ENCODE measurements at places on chromosomes 12 and 14.
A peak's percentile ranks its signal among the peaks of the same experiment; 100 is the strongest.

DNA sequence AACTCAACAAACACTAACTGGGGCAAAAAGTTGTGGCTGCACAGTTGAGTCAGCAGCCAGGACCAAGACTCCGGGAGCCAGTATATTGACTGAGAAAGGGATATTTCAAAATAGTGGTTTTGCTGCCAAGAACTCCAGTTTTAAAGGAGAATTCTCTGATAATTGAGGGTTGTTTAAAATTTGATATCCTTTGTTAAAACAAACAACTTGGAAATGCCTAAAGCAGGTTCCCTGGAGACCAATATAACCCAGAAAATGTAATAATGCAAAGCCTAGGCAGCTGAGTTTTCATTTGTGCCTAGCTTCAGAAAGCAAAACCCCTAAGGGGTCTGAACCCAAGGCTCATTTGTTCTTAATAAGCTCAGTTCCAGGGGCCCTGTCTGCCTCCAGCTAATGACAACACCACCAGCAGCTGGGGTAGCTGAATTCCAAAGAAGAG is 311.7 kb upstream of the CCDC196 start:
- DNase-seq, result no peak

DNA sequence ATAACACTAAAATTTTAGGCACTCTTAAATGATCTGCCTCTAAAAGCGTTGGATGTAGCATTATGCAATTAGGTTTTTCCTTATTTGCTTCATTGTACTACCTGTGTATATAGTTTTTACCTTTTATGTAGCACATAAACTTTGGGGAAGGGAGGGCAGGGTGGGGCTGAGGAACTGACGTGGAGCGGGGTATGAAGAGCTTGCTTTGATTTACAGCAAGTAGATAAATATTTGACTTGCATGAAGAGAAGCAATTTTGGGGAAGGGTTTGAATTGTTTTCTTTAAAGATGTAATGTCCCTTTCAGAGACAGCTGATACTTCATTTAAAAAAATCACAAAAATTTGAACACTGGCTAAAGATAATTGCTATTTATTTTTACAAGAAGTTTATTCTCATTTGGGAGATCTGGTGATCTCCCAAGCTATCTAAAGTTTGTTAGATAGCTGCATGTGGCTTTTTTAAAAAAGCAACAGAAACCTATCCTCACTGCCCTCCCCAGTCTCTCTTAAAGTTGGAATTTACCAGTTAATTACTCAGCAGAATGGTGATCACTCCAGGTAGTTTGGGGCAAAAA is 4.1 kb downstream of the CDKN1B start:
- no peak for DNase-seq

DNA sequence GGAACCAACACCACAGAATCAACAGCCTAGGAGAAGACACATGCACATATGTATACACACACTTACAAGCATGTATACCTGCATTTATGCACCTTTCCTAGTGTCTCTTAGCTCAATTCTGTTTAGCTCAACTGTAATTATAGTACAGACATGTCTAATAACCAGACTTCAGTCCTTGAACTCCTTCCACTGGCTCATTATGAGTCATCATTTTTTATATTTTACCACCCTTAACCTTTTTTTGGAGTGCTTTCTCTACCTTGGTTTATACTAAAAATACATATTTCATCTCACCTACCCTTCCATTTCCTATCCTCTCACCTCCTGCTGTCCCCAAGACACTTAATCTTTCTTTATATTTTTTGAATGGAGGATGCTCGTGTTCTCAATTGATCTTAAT is 110.4 kb downstream of the ARID2 start:
- DNase-seq, result no peak

- no peak for DNase-seq
Observed at GRCh38 chr14:105437723-105438500, 18.3 kb downstream of the MTA1 start.

- peak; percentile 45 for DNase-seq
Observed at GRCh38 chr14:77459072-77459723, 1.3 kb downstream of the AHSA1 start.

DNA sequence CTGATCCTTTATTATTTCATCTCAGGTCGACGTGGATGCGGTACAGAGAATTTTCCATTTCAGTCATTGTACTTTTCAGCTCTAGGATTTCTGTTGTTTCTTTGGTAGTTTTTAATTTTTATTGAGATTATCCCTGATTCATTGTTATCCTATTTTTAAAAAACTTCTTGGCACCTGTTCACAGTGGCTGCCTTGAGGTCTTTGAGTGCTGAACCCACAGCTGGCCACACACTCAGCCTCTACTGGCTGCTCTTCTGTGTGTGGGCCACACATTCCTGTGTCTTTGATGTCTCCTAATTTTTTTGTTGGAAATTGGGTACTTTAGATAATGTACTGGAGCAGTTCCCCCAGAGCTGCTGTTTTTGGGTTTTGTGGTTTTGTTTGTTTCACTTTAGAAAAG is 37.7 kb upstream of the ASPG start:
- no peak for DNase-seq

GRCh38 chr12:89451841-89452251 is 72.8 kb downstream of the GALNT4 start:
- no peak for DNase-seq

DNA sequence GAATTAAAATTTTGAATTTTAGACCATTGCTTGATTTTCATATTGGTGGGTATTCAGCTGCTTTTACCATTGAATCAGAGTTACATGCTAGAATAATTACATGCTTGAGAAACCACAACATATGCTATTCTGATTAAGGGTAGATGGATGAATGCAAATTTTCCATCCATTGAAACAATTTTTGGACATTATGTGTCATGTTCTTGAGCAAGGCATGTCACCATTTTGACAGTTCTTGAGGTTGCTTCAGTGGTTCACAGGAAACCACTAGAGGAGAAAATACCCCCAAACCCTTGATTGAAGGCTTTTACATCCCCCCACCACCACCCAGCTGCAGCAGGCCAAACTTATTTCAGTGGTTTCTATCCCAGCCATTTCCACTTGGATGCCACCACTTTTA is 13.5 kb downstream of the UBR7 start:
- DNase-seq, result no peak

GRCh38 chr12:32618115-32618514 is 61.0 kb upstream of the DNM1L start:
- DNase-seq, result no peak

- DNase-seq, result no peak
Observed at GRCh38 chr12:94621662-94622359, 28.5 kb downstream of the TMCC3 start.

DNA sequence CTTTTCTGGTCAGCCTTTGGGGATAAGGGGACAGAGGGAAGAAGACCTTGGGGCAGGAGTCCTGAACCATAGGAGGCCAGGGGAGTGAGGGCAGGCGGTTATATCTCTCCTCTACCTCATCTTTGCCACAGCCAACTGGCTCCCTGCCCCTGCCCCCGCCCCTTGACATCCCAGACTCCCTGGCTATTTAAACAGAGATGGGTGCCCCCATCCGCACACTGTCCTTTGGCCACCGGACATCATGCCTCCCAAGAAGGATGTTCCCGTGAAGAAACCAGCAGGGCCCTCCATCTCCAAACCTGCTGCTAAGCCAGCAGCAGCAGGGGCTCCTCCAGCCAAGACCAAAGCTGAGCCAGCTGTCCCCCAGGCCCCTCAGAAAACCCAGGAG is 1.3 kb downstream of the MYL6B start:
- no peak for DNase-seq

DNA sequence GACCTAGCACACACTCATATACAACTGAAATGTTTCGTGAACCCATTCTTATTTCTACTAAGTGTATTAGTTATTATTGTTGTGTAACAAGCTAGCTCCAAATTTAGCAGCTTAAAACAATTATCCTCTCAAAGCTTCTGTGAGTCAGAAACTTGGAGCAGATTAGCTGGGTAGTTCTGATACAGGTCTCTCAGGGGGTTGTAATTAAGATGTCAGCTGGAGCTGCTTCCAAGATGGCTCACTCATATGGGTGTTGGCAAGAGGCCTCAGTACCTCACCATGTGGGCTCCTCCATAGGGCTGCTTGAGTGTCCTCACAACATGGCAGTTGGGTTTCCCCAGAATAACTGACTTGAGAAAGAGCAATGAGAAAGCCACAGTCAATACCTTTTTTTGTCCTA is 9.8 kb downstream of the GPR135 start:
- DNase-seq, result no peak

DNA sequence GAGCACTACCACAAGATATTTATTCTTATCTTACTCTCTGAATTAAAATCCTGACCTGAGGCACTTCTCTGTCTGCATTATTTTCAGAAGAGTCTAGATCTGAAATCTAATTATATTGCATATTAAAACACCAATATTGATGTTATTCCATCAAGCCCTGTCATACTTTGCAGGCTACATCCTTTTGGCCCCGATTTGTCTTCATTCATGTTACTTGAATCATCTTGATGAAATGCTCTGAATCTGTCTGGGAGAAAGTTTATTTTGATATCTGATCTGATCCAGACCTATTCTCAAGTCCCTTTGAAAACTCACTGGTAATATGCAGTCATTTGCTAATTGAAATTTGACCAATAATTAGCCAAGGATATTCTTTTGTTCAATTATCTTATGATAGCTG is 79.9 kb downstream of the BBS10 start:
- DNase-seq, result no peak

GRCh38 chr14:69042787-69043444 is 63.8 kb upstream of the ACTN1 start:
- DNase-seq, result no peak

- no peak for DNase-seq
Observed at GRCh38 chr14:63454863-63455622, 88.1 kb downstream of the PPP2R5E start.

GRCh38 chr14:35231207-35231760 is 60.9 kb upstream of the PSMA6 start:
- no peak for DNase-seq

- no peak for DNase-seq
Observed at GRCh38 chr14:65880507-65880906, 468.0 kb downstream of the FUT8 start.

- DNase-seq, result no peak
Observed at GRCh38 chr14:67940486-67941455, 121.2 kb downstream of the RAD51B start.

DNA sequence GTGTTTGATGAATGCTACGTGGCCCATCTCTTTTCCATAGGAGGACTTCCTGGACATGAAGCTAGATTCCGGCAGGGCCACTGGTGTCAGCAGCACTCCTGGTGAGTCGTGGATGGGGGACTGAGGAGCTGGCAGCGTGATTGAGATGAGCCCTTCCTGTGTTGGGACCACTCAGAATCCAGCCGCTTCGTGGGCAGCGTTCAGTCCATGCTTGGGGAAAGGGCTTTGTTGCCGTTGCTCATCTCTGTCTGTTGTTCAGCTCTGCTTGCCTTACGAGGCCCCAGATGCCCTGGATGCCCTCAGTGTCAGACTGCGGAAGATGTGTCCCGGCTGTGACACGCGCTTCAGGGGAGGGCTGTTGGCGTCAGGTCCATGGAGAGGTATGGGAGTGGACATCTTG is 127.1 kb upstream of the RTL1 start:
- DNase-seq, result no peak

DNA sequence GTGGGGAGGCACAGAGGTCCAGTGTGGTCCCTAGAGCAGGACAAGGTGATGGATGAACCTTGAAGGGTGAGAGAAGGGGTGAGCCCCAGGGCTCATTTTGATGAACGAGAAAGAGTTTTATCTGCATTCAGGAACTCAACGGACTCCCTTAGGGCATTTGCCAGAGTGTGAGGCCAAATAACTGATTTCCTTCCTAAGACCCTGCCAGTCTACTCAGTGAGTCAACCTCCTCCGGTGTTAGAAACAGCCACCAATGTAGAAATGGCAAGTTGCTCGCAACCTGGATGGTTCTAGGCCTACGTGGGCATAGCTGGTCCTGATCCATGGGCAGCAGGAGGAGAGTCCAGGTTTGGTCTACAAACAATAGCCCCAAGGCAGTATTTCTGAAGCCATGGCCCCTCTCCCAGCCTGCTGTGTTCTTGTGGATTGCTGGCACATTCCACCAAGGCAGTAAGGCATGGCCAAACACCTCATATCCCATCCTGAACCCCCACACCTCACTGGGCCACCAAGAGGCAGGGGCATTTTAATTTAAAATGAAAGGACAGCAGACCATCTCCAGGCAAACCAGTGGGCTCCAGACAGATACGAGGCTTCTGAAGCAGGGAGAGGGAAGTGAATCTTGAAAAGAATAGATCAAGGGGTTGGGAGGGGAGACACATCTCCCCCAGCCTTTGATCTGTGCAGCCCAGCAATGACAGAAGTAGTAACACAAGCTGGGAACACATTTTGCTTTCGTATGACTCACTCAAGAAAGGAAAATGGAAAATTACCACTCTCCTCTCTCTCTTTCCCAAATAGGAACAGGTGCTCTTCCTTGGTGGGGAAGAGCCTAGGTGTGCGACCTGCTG is 25.4 kb upstream of the TESC start:
- DNase-seq, result no peak

- DNase-seq, result no peak
Observed at GRCh38 chr12:3045989-3046388, 31.2 kb upstream of the TSPAN9 start.

GRCh38 chr12:77878901-77879300 is 48.2 kb downstream of the NAV3 start:
- DNase-seq, result no peak

GRCh38 chr14:67251573-67252226 is 10.5 kb downstream of the PALS1 start:
- no peak for DNase-seq

- no peak for DNase-seq
Observed at GRCh38 chr12:56995930-56996496, 10.3 kb downstream of the ZBTB39 start.

- no peak for DNase-seq
Observed at GRCh38 chr14:45651890-45652289, 398.9 kb upstream of the MIS18BP1 start.

Data from NCI-H1048 (cell line).